ENCODE measurements at places on chromosomes 3 and 15.

- DNase-seq = no peak
These were observed 545.7 kb downstream of the NLGN1 start for GRCh38 chr3:173943264-173943663.

DNA sequence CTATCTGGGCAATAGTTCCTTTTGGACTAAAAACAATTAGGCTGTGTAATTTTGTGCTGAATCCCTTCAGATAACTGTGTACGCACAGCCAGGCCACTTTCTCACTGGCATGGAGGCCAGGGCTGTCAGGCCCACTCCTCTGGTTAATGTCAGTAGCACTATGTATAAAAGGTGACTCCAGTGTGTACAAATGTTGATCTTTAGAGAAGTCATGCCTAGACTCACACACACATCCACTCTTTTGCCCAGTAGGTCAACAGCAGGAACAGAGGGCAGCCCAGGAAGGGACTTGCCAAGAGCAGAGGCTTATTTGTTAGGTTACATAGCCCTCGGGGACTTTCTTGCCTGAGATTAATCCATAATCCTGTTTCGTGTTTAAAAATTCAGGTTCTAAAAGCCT lies 416.6 kb upstream of the WNT5A start:
- no peak for DNase-seq

- DNase-seq = no peak
These were observed 315.9 kb downstream of the LSAMP start for GRCh38 chr3:116129187-116129946.

GRCh38 chr3:49385617-49386016 lies 26.2 kb downstream of the RHOA start:
- DNase-seq = no peak

DNA sequence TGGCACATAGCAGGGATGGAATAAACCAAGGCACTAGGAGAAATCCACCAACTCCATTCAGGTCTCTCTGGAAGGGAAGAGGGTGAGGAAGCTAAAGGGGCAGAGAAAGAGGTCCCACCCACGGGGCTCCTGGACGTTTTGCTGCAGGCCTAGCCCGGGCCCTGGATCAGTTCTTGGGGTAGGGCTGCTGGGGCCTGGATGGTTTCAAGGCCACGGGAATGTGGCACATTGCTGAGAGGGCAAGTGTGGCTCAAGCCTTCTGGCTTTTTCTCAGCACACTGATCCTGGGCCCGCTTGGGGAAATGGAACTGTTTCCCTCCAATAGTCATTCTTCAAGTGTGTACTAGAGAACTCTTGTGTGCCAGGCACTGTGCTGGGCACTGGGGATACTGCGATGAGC lies 24.0 kb downstream of the EPHB3 start:
- no peak for DNase-seq

DNA sequence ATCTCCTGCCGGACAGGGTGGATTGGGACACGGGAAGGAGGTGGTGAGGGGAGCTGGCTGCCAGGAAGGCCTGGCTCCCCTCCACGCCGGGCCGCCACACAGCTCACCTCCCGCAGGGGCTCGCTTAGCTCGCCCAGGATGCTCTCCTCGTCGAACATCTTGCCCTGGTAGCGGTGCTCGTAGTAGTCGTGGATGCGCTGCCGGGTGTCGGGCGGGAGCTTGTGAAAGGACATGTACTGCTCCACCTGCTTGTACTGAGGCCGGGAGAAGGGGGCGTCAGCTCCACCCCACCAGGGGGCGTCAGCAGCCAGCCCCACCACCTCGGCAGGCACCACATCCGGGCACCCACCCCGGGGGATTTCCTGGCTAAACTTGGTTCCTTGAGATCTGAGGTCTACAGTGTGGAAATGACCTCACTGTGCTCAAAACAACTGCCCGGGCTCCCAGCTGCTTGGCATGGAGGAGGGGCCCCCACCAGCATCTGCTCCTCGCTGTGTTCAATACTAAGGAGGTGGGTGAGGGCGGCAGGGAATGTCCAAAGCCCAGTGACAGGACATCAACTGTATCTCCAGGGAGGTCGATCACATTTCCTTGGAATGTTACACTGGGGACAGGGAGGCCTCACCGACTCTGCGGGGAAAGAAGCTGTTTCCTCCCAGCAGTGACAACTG lies 43.4 kb downstream of the HCN4 start:
- DNase-seq = no peak

DNA sequence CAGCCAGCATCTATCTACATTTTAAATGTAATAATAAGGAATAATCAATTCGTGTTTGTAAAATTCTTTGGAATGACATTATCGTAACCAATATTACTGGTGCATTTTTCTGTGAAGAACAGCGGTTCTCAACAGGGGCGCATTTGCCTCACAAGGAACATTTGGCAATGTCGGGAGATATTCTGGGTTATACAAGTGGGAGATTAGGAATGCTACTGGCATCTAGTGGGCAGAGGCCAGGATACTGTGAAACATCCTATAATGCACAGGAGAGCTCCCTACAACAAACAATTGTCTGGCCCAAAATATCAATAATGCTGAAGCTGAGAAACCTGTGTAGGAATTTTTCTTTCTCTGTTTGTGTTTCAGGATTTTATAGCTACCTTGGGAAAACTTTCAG lies 25.0 kb downstream of the ACP3 start:
- DNase-seq = peak; percentile 41

GRCh38 chr15:77352887-77353286 lies 67.0 kb downstream of the PEAK1 start:
- DNase-seq = no peak

GRCh38 chr3:17032407-17033034 lies 147.8 kb downstream of the PLCL2 start:
- peak; percentile 67 for DNase-seq

DNA sequence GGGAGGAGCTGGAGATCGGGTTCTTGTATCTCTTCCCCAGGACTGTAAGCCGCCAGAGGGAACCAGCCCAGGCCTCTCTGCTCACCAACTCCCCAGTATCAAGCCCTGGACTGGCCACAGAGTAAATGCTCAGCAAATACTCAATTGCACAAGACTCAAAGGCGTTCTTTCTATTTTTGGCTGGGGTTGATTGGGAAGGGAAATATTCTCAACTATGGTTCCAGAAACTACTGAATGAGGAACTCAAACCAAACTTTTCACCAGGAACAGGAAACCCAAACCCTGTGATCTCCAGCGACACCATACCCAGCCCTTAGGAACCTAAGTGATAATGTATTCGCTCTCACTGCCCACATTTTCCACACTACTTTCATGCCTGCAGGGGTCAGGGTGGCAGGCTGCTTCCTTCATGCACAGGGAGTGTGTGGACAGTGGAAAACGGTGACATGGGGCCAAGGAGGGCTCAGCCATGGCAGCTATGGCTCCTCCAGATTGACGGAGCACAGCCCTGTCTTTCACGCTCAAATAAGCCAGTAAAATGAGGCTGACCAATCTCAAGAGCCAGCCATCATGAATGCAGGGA lies 124.7 kb upstream of the RAD18 start:
- DNase-seq = no peak

DNA sequence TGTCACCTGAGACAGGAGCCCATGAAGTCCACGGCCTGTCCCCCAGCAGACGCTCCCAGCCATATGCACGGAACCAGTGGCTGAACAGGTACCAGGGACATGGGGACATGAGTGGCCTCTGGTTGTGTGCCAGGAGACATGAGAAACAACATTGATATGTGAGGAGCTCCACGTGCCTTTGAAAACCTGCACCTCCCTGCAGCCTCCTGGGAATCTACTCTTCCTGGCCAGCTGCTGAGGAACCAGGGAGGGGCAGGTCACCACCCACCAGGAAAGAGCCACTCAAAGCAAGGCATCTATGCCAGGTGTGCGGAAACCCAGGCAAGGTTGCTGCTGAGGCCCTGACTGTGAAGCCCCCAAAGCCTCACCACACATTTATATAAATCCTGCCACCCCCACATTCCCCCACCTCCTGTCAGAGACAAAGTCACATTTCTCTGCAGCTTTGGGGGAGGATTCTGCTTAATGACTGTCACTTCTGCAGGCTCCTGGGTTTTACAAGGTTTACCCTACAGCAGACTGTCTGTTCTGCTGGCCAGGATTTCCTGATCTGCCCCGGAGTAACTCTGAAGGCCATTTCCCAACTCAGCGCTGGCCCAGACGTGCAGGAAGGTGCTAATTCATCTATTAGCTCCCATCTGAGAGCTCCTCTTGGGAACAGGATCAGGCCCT lies 110.8 kb downstream of the ADCY5 start:
- no peak for DNase-seq

- no peak for DNase-seq
These were observed 22.6 kb downstream of the STARD5 start for GRCh38 chr15:81301385-81301784.

DNA sequence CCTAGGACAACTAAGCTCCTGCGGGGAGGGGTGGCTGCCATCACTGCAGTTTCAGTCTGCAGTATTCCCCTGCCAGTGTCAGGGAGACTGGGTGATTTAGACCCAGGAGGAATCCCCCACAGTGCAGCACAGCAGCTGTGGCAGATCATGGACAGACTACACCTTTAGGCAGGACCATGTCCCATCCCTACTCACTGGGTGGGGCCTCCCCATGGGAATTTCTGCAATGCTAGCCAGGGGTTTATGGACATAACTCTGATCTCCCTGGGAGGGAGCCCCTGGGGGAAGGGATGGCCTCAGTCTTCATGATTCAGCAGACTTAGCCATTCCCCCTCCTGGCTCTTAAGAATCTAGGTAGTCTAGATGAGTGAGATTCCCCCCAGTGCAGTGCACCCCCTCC lies 130.1 kb upstream of the STAC start:
- no peak for DNase-seq

- no peak for DNase-seq
These were observed 1.3 kb downstream of the SLC27A2 start for GRCh38 chr15:50183112-50183794.

GRCh38 chr15:66670762-66671580 lies 31.1 kb upstream of the SMAD6 start:
- no peak for DNase-seq

GRCh38 chr3:145175626-145176025 lies 985.4 kb downstream of the PLOD2 start:
- no peak for DNase-seq

Data from fibroblast of mammary gland (primary cell).